ENCODE measurements at places on chromosomes 5 and 9.

- DNase-seq = no peak
These were observed 175.8 kb upstream of the KLF9 start for GRCh38 chr9:70590315-70590677.

- DNase-seq = no peak
These were observed 134.9 kb upstream of the FBXL7 start for GRCh38 chr5:15365070-15365469.

DNA sequence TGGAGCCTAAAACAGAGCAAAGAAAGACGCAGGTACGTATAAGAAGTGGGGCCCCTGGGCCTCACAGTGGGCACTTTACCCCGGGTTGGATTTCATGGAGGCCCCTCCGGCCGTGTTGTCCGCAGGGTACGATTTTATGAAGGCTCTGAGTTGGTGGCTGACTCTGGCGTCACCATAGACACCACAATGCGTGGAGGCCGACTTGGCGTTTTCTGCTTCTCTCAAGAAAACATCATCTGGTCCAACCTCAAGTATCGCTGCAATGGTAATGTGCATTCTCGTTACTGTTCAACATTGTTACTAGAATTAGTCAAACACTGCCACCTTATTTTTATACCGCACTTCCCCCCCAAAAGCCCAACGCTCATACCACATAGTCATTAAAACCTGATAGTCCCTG, 47.1 kb downstream of the THBS4 start:
- no peak for DNase-seq

GRCh38 chr9:104025104-104025503, 69.0 kb upstream of the SMC2 start:
- no peak for DNase-seq

DNA sequence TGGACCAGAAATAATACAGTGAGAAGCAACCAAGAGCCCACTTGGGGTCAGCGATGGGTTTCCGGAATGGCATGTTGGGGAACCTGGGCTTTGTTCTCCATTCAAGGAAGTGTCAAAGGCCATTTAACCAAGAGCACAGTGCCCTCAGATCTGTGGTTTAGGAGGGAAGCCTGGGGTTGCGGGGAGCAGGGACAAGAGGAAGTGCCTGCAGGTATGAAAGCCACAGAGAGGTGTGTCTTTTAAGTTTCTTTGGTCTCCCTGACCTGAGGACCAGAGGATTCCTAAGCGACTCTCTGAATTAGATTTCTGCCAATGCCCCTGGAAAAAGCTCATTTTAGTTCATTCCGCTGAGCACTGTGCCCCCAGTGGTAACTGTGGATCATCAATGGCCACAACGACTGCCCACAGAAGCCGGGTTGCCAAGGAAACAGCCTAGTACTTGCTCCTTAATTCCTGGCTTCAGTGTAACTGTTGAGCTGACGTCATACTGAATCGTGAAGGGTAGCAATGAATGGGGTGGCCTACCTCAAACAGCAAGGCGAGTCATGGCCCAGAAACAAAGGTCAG, 107.3 kb upstream of the SPIN1 start:
- no peak for DNase-seq

DNA sequence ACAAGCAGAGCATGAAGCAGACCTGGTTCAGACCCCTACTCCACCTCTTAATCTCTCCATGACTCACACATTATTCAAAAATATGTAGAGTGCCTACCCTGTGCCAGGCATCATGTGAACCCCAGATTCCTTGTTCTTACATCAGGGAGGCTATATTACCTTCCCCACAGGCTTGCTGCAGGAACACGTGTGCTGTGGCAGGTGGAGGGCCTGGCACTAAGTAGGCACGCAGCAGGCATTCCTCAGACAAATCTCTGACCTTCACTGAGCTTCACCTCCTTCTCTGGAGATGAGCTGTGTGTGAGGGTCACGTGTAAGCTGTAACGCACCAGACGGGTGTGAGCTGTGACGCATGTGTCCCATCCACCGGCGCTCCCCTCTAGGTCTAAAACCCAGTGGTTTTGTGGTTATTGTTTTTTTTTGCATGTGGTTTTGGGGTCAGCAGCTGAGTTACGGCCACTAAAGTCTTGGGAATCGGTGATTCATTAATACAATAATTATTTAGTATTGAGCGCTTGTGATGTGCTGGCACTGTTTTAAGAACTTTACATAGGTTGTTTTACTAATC, 30.3 kb downstream of the ANGPTL2 start:
- no peak for DNase-seq

- no peak for DNase-seq
These were observed 145.7 kb downstream of the EBF1 start for GRCh38 chr5:158953929-158954534.

- no peak for DNase-seq
These were observed 351.7 kb downstream of the CWC27 start for GRCh38 chr5:65120371-65120967.

- no peak for DNase-seq
These were observed 378 bp downstream of the DROSHA start for GRCh38 chr5:31531543-31531887.

DNA sequence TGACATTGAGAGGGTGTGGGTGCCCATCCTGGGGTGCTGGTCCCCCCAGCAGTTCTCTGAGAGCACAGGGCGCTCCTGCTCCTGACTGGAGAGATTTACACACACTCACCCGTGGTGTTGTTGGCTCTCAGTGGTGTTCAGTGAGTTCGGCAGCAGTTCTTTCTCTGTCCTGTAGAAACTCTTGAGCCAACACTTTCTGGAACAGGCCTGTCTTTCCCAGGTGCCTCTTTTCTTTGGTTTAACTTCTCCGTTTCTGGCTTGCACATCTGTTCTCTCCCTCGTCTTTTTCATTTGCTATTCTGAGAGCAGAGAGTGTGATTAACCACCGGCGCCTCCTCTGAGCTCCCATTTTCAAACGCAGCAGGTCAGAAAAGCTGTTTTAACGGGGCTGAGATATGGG, 284.5 kb downstream of the IRX2 start:
- DNase-seq = no peak

DNA sequence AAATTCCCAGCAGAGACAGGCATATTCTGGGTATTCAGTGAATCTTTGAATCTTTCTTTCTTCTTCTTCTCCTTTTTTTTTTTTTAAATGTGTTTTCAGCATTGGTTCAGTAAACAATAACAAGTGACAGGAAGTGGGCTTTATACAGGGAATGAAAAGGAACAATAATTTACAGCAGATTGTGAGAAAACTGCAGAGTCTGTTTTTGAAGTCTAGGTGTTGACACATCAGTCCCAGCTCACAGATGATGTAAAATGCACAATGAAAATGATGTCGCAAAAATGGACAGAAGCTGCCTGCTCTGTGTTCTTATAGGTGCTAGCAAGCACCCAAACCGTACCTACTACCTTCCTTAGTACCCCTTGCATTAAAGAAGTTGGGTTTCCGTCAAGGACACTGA, 38.8 kb downstream of the TNC start:
- no peak for DNase-seq

GRCh38 chr5:163303718-163304117, 133.7 kb upstream of the CCNG1 start:
- no peak for DNase-seq

GRCh38 chr5:206406-206805, 11.5 kb downstream of the CCDC127 start:
- DNase-seq = no peak

DNA sequence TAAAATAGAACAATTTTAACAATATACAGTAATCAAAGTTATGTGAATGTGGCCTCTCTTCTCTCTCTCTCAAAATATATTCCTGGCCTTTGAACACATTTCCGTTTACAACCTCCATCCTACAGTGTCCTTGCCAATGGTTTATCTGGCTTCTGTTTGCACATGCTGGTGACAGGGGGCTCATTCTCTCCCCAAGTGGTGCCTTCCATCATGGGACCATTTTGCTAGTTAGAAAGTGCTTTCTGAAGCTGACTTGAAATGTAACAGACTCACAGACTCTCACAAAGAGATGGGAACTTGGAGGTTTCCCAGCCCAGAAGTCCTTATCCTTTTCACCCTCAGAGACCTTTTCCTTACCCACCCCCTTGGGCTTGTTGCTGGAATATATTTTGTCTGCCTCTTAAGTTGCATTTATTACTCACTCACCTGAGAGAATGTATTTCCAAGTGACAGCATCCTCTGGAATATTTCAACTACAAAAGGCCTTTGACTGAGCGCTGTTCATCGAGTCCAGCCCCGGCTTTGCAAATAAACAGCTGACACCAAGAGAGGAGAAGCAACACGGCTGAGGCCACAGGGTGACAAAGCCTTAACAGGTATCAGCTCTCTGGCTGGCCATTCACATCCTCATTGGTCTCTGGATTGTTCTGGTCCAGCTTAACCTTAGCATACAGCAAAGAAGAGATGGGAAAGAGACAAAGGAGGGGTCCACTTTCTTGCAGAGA, 17.5 kb upstream of the ALDH1B1 start:
- no peak for DNase-seq

DNA sequence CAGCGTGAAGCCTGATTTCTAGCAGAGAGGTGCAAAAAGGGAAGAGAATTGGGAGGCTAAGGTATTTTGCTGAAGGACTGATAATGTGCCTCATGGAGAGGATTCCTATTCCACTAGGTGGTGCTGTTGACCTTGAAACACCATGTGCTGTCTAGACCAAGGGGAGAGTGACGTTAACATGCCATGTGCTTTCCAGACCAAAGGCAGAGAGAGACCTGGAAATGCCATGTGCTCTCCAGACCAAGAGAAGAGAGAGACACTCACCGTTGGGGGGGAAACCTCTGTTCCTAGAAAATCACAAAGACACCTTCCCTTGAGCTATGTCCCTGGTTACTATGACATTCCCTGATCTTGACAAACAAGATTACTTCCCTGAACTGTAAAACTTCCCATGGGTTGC, 286.0 kb upstream of the TUSC1 start:
- DNase-seq = no peak

GRCh38 chr9:20742833-20743232, 58.8 kb downstream of the FOCAD start:
- DNase-seq = no peak

- no peak for DNase-seq
These were observed 46.6 kb upstream of the SLC12A2 start for GRCh38 chr5:128036950-128037349.

GRCh38 chr9:13648676-13649075, 369.2 kb upstream of the MPDZ start:
- DNase-seq = no peak

GRCh38 chr5:175689147-175689991, 31.5 kb downstream of the HRH2 start:
- DNase-seq = no peak

DNA sequence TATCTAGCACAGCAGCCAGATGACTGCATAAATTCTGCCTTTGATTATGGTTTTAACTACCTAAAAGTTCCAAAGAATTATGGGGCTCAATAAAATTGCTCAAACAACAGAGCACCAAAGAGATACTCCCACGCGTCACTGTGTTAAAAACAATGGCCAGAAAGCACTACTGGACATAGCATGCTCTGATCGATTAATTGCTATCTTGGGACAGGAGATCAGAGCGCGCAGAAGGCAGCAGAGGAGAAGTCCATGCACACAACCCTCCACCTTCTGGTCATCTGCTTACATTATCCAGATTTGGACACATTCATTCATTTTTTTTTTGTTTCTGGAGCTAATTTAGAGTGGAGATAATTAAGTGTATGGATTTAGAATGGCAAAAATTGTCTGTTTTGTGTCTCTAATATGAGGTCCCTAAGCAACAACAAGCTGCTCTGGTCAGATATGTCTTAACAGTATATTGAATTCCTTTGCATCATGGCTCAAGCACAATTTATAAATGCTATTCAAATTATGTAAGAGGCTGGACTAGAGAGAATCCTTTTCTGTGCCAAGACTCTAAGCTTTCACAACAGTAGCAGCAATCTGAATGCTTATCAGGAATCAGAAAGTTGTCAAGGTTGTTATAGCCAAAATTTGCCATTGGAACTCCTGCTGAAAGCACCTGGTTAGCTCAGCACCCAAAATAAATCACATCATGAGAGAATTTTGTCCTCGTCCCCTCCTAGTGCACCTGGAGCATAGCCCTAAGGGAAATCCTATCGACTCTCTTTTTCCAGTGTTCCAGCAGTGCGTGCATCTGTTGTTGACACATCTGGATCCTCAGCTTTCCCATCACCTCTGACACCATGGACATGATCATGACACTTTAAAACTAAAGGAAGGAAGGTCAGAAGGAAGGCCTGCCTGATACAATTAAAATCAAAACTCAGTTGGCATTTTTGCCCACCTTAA, 98.6 kb upstream of the HMHB1 start:
- no peak for DNase-seq

DNA sequence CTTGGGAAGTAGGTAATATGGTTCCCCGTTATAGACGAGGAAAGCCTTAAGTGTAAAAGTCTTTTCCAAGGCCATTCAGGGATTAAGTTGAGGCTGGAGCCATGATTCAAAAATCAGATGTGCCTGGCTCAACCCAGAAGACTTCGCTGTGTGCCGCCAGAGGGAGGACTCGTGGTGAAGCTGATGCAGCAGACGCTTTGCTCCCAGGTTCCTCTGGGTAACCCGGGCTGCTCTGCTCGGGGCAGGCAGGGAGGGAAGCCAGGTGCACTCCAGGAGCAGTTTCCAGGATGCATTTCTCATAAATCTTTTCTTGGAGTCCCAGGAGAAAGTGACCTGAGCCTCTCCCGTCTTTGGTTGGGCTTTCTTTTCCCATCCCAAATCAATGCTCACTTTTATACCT, 62.9 kb upstream of the ICE1 start:
- no peak for DNase-seq

DNA sequence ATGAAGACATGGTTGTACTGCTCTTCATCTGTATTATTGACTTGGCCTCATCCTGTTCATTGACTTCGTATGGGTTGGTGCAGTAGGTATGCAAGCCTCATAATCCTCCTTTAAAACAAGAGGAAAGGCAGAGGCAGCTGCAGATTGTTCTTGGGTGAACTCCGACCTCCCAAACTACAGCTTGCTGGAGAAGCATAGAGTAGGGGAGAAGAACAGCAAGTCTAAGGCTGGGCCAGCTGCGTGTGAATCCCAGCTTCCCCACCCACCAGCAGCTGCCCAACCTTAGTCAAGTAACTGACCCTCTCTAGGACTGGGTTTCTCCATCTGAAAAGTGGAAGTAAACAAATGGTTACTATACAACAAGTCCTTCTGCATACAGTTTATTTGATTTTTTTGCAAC, 114.5 kb upstream of the WWC1 start:
- no peak for DNase-seq

GRCh38 chr5:162274679-162275078, 207.1 kb downstream of the GABRG2 start:
- DNase-seq = no peak

GRCh38 chr5:13536933-13537332, 407.6 kb downstream of the DNAH5 start:
- DNase-seq = no peak

- no peak for DNase-seq
These were observed 79.4 kb downstream of the AUH start for GRCh38 chr9:91282292-91282691.

DNA sequence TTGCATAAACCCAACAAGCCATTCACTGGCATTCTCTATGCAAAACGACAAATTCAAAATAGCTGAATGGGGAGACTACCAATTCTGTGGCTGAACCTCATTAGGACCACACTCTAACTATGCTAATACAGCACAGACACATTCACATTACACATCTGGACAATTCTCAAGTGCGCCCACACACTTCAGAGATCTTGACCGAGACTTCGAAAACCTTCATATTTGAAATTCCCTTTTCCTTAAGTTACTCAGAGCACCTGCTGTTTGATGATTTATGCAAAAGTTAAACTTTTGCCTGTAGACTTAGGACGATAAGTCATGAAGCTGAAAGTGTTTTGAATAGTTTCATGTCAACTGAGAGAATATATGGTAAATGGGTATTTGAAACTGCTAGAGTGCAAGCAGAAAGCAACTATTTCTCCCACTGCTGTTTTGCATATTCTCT, 111.9 kb downstream of the FBN2 start:
- DNase-seq = no peak

All from stimulated activated CD8-positive, alpha-beta memory T cell treated with anti-CD3 and anti-CD28 coated beads, Interleukin-12 subunit alpha, Interleukin-12 subunit beta, amount 100 ng/mL, for 1 hour (primary cell).